Activated CD4-positive, alpha-beta T cell treated with anti-CD3 and anti-CD28 coated beads for 1 hour (primary cell): ENCODE measurements at places on chromosomes 6 and 20.

DNA sequence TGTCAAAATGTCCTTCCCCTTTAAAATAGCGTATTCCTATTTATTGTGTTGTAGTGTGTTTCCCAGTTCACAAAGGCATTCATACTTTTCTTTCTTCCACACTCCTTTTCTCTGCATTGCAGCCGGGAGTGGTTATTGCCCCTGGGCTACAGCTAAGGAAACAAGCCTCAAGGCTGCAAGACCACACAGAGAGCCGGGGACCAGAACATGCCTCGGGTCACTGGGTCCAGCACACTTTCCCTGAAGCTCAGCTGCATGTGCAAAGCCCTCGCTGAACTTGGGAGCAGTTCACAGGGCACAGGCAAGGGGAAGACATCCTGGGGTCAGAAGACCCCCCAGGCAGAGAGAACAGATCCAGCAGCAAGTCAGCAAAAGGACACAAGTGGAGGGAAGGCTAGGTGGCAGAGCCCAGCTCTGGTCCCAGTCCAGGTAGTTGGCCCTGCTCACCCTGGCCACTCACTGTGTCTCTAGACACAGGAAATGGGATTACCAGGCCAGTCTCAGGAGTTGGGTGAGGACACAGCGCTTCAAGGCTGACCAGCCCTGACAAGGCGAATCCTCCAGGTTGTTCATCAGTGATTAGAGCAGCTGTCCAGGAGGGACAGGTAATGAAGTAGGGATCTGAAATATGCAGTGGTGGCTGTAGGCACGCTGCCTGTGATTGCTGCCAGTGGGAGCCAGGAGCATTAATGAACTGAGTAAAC, 118.2 kb downstream of the CD83 start:
- DNase-seq, result no peak

DNA sequence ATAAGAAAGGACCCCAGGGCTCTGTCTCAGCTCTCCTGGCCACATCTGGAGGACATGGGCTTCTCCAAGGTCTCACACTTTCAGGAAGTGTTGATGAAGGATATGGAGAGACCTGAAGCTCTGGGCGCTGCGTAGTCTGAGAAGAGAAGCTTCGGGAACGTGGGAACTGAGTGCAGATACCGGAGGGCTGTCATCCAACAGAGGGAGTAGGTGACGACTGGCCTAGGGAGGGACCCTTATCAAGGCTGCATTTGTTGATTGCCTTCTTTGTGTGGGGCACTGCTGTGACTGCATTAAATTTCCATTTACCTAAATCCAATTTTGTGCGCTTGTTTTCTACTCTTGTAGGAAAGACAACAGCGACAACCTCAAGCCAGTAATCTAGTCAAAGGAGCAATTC, 63.4 kb downstream of the PLG start:
- no peak for DNase-seq

DNA sequence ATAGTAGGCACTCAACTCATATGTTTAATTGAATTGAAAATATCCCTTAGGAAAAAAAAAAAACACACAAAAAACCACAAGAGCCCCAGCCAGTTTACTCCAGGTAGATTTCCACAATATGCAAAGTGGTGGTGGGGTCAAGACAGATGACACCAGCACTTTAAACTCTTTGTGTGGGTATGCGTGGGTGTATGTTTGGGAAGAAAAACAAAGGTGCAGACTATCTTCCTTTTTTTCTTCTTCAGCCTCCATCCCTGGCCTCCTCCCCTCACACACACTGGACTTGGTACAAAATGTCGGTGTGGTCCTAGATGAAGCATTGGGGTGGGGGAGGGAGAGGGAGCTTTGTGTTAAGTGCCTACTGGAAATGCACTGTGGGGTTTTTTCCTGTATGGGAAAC, 42.2 kb upstream of the CDKAL1 start:
- DNase-seq, result no peak

GRCh38 chr6:170282512-170283158, 8.2 kb downstream of the DLL1 start:
- DNase-seq, result no peak

GRCh38 chr6:143026696-143027449, 33.8 kb upstream of the AIG1 start:
- DNase-seq, result peak; percentile 23

GRCh38 chr6:105935416-105935815, 150.7 kb upstream of the PRDM1 start:
- DNase-seq, result no peak

DNA sequence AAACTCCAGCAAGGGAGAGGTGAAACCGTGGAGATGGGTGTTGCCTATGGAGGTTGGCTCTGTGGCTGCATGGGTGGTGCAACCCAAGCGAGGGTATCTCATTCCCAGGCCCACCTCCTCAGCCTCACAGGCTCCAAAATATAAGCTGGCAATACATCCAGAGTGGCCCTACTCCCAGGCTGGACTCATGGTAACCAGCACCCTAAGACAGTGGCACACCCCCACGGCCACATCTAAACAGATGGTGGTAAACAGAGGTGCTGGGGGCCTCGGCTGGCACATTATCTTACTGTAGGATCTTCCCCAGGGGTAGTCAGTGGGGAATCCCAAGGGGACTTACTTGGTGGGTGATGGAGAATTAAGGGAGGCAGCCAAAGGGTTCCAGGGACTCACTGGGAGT, 33.7 kb upstream of the CCND3 start:
- no peak for DNase-seq

- DNase-seq, result no peak
Observed at GRCh38 chr20:13141546-13141945, 79.5 kb upstream of the ISM1 start.

DNA sequence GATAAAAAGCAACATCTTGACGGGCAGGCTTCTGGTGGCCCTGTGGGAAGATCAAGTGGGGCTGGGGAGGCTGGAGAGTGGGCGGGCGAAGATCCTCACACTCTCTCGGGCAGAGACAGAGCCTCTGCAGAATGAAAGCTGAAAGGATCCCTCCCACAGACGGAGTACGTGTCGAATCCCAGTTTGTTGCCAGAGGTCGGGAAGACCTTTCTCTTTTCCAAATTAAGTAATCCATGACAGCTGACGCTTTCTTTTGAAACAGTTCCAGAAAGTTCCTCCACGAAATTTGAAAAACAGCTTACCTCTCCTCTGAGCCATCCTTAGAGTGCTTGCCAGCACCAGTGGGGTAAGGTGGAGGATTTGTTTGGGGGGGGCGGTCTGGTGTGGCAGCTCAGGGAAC, 155.6 kb upstream of the SMLR1 start:
- no peak for DNase-seq
